Activated naive CD4-positive, alpha-beta T cell (primary cell): ENCODE measurements at places on chromosomes 7 and 10.

DNA sequence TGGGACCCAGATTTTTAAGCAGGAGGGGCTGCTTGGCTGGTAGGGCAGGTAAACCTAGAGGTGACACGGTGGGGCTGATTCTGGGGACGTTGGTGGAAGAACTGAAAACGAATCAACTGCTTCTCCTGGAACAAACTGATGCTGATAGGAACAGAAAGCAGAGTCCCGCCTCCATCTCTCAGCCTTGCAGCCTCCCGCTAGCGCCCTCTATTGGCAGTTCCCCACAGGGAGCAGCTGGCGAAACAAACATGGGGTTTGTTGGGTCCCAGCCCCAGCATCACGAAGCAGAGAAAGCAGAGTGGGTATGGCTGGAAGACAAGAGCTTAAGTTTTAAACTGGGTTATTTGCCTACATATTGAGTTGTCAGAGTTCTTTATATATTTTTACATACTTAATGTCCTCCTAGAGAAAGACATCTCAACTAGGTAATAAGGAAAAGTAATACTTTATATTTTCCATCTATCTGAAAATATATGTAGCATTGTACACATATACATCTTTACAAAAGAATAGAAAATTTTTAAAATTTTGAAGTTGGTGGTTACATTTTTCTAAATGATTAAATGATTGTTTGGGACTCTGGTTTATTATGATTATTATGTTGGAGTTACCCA, 42.3 kb upstream of the FOXI2 start:
- DNase-seq, result no peak

- no peak for DNase-seq
These were observed 17.6 kb downstream of the SLC29A3 start for GRCh38 chr10:71336632-71337031.

DNA sequence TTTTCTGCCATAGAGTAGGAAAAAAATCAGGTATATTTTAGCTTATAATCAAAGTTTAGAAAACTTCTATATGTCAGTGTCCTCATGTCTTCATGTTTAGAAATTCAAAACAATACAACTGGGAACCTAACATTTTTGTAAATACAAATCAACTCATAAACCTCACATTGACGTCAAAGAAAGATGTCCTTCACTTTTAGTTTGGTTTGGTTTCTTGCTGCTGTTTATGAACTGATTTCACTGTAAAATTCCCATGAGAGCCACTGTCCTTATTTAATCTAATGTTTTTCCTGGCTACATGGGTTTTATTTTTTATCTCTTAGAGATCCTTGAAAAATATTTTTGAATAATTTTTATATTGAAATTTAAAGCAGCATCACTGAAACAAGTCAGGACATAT, 208.4 kb downstream of the DYNC1I1 start:
- DNase-seq, result no peak

GRCh38 chr7:37376386-37376785, 72.3 kb downstream of the ELMO1 start:
- no peak for DNase-seq

DNA sequence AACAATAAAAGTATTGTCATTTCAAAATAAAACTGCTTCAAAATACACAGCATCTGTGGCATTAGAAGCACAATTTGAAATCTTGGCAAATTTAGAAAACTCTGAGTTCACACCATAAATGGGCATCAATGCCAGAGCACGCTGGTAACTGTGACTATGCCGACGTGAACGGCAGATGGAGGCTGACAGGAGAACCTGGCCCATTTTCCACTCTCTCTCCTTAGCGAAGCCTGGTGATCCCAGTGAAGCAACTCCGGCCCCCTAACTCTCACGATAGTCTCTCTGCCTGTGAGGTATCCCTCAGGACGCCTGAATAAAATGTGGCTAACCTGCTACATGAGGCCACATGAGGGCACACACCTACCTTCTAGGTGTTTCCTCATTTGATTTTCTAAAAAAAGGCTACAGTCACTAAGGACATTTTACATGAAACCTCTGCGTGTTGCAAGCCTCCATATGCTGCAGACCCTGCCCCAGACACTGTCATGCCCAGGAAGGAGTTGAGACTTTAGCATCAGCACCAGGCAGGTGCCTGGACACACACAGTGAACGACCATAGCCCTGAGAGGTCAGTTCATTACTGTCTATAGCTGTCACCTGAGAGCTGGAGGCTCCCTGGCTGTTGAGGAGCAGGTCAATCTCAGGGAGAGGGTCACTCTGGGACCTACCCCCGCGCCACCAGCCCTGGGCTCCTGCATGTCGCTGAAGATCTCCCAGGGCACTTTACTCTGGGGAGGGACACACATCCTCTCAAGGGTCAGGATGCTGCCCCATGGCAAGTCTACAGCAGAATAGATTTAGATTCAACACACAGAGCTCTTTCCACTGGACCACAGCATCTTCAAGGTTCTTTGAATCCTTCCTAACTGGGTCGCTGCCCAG, 62.9 kb upstream of the CAMK2B start:
- DNase-seq, result no peak

DNA sequence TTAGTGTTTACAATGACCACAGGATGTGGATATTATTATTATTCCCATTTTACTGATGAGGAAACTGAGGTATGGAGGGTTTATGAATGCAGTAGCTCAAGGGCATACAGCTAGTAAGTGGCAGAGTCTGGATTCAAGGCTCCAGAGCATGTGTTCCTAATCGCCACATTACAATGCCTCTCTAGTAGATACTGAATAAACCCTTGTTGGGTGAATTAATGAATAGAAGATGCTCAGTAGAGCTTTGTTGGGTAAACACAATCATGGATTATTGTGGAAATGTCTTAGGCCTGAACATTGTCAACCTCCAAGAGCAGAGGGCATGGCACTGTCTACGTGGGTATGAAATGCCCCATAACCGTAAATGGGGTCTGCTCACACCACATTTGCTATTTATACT, 545.3 kb downstream of the LRMDA start:
- no peak for DNase-seq

GRCh38 chr7:31705377-31705776, 18.4 kb downstream of the PPP1R17 start:
- no peak for DNase-seq

GRCh38 chr7:91297939-91298338, 33.7 kb downstream of the FZD1 start:
- no peak for DNase-seq

- DNase-seq, result no peak
These were observed 12.8 kb upstream of the HK1 start for GRCh38 chr10:69265521-69265920.

GRCh38 chr7:141436575-141437075, 114.6 kb upstream of the AGK start:
- DNase-seq, result no peak

GRCh38 chr7:46478046-46478445, 557.0 kb upstream of the IGFBP3 start:
- no peak for DNase-seq

DNA sequence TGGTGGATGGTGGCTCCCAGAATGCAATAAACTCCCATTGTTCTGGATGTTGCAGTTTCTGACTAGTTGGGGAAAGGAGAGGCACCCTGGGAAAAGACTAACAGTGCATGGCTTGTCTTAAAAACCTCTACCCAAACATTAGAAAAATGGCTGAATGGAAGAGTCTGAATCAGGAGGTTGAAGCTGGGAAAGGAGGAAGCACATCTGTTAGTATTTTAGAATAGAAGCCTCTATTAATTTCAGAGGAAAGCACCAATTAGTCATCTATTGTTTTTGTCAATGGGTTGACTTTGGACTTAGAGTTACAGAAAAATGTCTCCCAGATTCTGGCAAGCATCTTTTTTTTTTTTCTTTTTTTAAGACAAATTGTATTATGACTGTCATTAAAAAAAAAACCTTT, 56.1 kb upstream of the ELMO1 start:
- DNase-seq, result no peak

DNA sequence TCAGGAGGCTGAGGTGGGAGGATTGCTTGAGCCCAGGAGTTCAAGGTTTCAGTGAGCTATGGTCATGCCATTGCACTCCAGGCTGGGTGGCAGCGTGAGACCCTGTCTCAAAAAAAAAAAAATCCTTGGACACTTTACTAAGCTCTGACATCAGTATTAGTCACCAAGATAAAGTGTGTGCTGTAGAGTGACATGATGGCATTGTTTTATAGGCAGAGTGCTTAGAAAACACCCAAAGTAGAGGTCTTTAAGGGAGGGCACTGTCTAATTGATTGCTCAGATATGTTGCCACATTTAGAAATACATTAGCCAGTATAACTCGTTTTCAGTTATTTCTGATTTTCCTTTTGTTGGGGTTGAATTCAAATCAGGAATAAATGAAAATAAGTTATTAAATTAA, 235.9 kb downstream of the REEP3 start:
- DNase-seq, result no peak

- DNase-seq, result no peak
These were observed 40.5 kb downstream of the ASB4 start for GRCh38 chr7:95526128-95526738.

GRCh38 chr10:50469288-50469687, 154.5 kb downstream of the SGMS1 start:
- DNase-seq, result no peak

DNA sequence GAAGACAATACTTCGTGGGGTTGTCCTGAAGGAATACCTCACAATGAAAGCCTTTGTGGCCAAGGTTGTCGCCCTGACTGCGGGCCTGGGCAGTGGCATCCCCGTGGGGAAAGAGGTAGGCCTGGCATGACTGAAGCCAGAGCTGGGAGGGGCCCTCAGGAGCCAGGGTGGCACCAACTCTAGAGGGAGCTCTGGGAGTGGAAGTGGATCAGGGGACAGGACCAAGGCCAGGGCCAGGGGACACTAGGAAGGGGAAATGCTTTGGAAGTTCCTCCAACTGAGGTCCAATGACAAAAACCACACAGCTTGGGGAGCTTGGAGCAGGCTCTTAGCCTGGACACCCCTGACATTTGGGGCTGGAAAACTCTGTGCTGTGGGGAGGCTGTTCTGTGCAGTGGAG, 5.8 kb downstream of the CLCN1 start:
- DNase-seq, result no peak

DNA sequence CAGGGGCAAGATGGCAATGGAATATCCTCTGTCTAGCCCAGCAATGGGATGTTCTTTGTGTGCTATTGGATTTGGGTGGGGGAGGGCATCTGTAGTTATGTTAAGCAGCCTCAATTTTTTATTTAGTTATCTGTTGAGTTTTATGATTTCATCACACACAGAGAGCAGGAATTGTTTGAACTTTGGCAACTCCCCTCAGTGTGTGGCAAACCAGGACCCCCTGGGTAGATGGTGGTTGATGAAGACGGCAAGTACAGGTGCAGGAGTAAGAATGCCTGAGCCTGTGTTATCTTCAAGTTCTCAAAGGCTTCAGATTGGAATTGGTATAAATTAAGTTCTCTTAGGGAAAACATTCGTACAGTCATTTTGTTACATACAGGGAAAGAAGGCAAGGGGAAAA, 142.4 kb upstream of the SAMD8 start:
- no peak for DNase-seq

DNA sequence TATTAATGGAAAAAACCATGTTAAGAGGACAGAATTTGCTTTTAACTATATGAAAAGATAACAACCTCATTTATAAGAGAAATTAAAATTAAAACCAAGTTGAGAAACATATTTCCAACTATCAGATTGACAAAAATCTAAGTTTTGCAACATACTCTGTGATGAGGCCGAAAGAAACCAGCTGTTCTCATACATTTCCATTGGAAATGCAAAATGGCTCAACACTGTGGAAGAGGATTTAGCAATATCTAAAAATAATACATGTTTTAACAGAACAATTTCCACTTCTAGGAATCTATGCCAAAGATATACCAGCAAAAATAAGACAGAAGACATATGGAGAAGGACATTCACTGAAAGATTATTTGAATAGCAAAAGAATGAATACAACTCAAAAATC, 268.8 kb downstream of the DYNC1I1 start:
- DNase-seq, result no peak

DNA sequence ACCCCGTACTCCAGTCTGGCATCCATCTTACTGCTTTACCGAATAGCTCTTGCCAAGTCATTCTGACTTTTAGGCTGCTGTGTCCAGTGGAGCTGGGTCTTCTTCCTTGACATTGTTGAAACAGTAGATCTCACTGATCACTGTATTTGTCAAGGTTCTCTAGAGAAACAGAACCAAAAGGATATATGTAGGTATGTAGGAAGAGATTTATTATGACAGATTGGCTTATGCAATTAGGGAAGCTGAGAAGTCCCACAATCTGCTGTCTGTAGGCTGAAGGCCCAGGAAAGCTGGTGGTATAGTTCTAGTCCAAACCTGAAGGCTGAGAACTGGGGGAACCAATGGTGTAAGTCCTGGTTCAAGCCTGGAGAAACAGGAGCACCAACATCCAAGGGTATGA, 12.1 kb upstream of the PRRT4 start:
- no peak for DNase-seq

DNA sequence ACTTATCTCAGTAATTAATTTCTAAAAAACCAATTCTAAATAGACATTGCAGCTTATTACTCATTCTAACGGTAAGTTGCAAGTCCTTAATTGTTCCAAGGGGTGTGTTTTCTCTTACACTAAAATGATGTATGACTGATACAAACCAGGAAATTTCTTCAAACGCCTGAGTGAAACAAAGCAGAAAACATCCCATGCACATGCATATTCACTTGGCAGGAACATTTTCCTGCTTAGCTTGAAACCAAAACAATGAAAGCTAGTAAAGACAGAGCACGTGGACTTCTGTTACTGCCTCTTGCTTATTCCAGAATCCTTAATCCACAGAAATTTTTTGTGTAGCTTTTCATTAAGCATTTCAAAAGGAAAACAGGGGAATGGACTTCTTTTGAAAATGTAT, 187.7 kb downstream of the MTERF1 start:
- no peak for DNase-seq

DNA sequence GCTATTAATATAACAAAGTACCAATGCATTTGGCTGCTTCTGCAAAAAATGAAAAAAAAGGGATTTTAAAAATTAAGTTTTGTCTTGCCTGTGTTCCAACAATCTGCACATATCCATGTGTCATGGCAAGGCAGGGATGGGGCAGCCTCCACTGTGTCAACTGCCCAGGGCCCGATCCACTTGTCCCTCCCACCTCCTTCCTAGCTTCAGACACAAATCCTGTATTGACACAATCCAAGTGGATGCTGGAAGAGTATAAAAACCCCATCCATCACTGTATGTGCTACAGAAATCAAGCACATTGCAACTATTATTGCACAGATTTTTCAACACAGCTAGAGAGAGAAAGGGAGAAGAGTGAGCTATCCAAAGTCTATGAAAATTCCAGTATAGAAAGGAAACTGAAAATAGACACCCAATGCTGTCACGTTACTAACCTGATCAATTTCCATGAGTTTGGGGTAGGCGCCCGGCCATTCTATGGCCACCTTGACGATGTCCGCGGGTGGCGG, 106.4 kb downstream of the ELMO1 start:
- no peak for DNase-seq

GRCh38 chr7:148334959-148335577, 255.5 kb upstream of the C7orf33 start:
- DNase-seq, result no peak

GRCh38 chr10:66719483-66719882, 206.4 kb upstream of the LRRTM3 start:
- no peak for DNase-seq

- DNase-seq, result no peak
These were observed 110.3 kb downstream of the ETV1 start for GRCh38 chr7:13879143-13879542.

- no peak for DNase-seq
These were observed 237.8 kb downstream of the KIAA1217 start for GRCh38 chr10:24446739-24447138.

GRCh38 chr10:105010411-105011121, 369.5 kb downstream of the SORCS3 start:
- no peak for DNase-seq
